Activated T-helper 1 cell treated with Interleukin-2 at 50 U/mL for 16 hours (primary cell): ENCODE measurements at places on chromosomes 12 and 14.

GRCh38 chr12:51391283-51392123 is at the start of gene GALNT6:
Gene GALNT6 (minus strand): TSS chr12:51391406. CDS start chr12:51379781, 11,625 bp downstream.
- peak; percentile 64 for DNase-seq

DNA sequence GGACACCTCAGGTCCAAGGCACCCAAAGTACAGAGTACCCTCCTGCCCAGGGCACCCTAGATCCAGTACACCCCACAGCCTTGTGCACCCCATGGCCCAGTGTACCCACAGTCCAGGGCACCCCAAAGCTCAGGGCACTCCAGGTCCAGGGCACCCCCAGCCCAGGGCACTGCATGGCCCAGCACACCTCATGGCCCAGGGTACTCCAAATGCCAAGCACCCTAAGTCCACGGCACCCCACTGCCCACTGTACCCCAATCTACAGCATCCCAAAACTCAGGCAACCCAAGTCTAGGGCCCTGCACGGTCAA is 6.0 kb downstream of the JAG2 start:
- no peak for DNase-seq

GRCh38 chr14:85234156-85235025 is 295.6 kb upstream of the FLRT2 start:
- no peak for DNase-seq

DNA sequence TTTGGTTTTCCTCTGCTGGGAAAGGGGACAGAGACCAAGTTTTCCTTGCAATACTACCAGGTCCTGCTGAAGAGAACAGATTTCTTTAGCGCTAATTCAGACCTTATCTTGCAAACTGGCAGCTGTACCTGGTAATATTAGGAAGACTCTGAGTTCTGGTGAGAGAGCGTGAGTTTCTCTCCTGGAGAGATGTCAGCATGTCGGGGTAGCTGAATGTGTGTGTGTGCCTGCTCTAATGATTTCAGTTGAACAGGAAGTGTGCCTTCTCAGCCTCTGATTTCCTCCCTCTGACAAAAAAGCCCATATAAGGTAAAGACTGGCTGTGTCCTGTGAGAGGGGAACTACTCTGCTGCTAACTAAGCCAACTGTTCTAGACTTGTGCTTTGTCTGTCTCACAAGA is 10.3 kb upstream of the ERP27 start:
- no peak for DNase-seq

- DNase-seq = no peak
Observed at GRCh38 chr12:8088574-8088973, 6.5 kb downstream of the NECAP1 start.

DNA sequence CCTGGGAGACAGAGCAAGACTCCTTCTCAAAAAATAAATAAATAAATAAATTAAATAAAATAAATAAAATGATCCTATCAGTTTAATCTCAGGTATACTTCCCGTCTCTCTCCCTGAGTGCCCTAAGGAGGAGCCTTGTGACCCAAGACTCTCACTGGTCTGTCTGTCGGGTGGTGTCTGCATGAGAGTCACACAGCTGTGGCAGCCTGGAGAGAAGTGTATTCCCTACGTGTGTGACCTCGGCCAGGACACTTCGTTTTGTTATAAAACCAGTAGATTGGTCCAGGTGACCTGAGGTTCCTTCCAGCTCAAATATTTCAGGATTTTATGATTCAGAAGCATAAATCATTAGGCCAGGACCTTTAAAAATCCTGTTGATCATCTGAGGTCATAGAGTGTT is 4.8 kb downstream of the SYNE3 start:
- DNase-seq = no peak

- DNase-seq = no peak
Observed at GRCh38 chr12:58584880-58585279, 335.4 kb downstream of the LRIG3 start.

- no peak for DNase-seq
Observed at GRCh38 chr12:131287938-131288764, 334.4 kb downstream of the ADGRD1 start.

- DNase-seq = no peak
Observed at GRCh38 chr14:52305014-52305413, 9.1 kb upstream of the PTGER2 start.
